ENCODE measurements at places on chromosomes 1 and 21.

- DNase-seq: no peak
These were observed 12.0 kb downstream of the EGLN1 start for GRCh38 chr1:231410036-231410612.

- DNase-seq: no peak
These were observed 3.0 kb downstream of the LDLRAD2 start for GRCh38 chr1:21814981-21815582.

- no peak for DNase-seq
These were observed 74.6 kb downstream of the ZNF648 start for GRCh38 chr1:181986907-181987305.

DNA sequence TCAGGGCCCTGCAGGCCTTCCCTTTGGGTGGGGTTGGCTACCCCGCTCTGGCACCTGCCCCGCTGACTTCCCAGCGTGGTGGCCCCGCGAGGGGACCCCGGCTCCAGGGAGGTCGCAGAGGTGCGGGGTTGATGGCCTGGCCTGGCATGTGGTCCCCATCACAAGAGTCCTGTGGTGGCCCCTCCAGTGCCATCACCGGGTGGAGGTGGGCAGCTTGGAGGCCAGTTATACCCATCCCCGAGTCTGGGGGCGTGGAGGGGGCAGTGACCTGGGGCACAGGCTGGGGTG lies 26.8 kb downstream of the PRMT2 start:
- DNase-seq: no peak

DNA sequence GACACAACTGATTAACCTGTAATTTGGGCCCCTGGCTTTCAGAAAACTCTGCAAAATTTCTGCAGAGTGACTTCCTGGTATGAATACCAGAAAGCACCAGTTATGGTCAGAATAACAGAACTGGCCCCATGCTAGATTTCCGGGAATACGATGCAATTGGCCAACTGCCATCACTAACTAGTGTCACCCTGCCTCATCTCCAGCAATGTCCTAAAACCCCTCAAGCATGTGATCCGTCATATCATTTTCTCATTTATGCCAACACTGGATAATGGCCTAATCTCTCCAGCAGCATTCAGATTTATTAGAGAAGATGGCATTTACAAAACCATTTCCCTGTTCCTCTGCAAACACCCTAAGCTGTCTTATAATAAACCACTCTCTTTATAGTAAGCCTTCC lies 15.4 kb downstream of the KAZN start:
- no peak for DNase-seq

DNA sequence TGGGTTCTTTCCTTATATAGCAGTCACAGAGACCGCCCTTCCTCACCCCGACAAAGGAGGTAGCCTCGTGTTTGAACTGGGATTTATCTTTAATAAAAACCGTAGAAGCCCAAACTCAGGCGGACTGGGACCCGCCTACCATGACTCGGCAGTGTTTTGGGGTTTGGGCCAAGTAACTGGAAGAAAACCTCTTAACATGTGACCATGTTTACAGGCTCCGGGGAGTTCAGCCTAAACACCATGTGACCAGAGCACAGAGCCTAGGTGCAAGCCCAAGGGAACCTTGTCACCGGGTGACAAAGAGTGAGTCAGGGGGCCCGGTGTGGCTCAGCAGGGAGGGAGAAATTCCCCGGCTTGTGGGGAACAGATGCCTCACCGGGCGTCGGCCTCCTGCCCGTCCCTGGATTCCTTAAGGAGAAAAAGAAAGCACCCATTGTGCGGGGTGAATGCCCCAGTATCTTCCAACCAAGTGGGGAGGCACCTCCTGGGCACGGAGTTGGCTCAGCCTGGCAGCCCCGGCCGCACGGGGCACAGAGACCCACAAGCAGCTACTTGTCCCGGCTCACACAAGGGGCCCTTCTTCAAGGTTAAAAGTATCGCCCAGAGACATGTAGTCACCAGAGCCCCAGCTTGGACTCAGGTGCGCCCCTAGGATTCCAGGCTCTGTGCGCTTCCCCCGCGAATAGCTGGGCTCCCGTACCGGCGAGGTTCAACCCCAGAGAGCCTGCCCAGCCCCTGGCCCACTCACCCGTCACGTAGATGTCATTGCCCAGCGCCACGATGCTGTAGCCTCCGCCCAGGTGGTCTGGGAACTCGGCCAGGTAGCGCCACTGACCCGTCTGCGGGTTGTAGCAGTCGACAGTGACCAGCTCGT lies 1.4 kb downstream of the KLHL21 start:
- DNase-seq: no peak

- DNase-seq: no peak
These were observed 10.0 kb downstream of the PLCH2 start for GRCh38 chr1:2486041-2486440.

All from NCI-H1694 (cell line).